ENCODE measurements at places on chromosomes 7 and 10. TPM values are rescaled to one million over a fixed set of nuclear protein-coding genes. Genes with fewer than 3 reads are reported as not detected.
A peak's percentile ranks its signal among the peaks of the same experiment; 100 is the strongest.

Gene PDSS1
- polyA plus RNA-seq = 7.3 TPM

Gene GDF10
- polyA plus RNA-seq = not detected

Gene KNDC1
- polyA plus RNA-seq = 0.44 TPM

DNA sequence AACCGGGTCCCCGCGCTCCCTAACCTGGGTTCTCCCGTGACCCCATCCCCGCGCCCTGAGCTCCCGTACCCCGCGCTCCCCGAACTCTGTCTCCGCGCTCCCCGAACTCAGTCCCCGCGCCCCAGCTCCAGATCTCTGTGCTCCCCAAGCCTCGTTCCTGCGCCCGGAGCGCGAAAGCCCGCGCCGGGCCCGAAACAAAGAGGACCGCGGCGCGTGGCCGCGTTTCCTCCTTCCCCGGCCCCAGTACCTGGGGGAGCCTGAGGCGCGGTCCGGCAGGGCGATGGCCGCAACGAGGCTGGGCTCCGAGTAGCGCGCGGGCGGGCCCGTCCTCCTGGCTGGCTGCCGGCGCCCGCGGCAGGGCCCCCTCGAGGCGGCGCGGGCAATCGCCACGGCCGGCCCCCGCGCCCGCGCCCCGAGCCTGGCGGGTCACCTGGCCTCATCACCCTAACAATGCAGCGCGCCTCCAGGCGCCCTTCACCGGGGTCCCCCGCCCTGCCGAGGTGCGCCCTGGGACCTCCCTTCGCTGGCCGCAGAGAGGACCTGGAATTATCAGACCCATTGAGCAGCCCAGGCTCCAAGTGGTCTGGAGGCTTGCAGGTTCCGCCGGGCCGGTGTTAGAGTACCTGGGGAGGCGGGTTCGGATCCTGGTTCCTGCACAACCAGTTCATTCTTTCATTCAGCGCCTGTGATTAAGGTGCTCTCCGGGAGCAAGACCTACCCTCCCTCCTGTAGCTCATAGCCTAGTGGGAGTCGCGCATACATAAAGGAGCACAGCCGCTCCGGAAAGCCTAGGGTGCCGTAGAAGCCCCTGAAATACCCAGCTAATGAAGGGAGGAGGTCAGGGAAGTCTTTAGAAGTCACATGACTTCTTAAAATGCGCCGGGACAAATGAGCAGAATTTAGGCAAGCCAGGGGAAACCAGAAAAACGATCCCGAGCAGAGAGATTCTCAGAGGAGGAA lies at the start of gene TNS3:
Gene TNS3 (minus strand): TSS at position 308 of the 960 bp plus-strand sequence. CDS start 142,475 bp downstream, outside the sequence.
- H3K27ac ChIP-seq = no peak within 1 kb of the TSS
- H3K27me3 ChIP-seq = no peaks in the 10 kb centered on the region
- peak within 1 kb of the TSS; percentile 86 for H3K4me3 ChIP-seq
- DNase-seq = peak; percentile 74
- no peaks in the 10 kb centered on the region for H3K36me3 ChIP-seq

DNA sequence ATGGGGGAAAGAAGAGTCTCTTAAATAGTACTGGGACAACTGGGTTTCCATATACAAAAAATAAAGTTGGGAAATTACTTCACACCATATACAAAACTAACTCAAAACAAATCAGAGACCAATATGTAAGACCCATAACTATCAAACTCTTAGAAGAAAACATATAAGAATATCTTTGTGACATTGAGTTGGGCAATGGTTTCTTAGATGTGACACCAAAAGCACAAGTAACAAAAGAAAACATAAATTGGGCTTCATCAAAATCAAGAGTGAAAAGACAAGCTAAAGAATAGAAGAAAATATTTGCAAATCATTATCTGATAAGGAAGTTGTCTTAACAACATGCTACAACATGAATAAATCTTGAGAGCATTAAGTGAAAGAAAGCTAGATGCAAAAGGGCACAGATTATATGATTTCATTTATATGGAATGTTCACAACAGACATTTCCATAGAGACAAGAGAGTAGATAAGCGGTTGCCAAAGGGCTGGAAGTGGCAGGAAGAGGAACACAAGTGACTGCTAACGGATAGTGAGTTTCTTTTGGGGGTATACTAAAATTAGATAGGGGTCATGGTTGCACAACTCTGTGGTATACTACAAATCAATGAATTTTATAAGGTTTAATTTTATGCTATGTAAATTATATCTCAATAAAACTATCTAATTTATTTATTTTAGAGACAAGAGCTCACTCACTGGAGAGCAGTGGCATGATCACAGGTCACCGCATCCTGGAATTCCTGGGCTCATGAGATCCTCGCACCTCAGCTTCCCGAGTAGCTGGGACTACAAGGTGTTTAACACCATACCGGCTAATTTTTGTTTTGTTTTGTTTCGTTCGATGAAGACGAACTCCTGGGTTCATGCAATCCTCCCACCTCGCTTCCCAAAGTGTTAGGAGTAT lies 35.4 kb downstream of the JMJD1C start:
- no peaks in the 10 kb centered on the region for H3K27me3 ChIP-seq
- H3K36me3 ChIP-seq = no peaks in the 10 kb centered on the region
- DNase-seq = peak; percentile 78
- peak overlapping the region; percentile 21 for H3K4me3 ChIP-seq
- H3K4me1 ChIP-seq = peaks cover 47% of the 10 kb centered on the region
- H3K27ac ChIP-seq = peak overlapping the region; percentile 81

GRCh38 chr10:130338636-130339024 lies 202.4 kb downstream of the GLRX3 start:
- H3K27ac ChIP-seq = no peak overlapping the region
- no peaks in the 10 kb centered on the region for H3K4me1 ChIP-seq
- H3K4me3 ChIP-seq = no peak overlapping the region
- H3K36me3 ChIP-seq = no peaks in the 10 kb centered on the region

GRCh38 chr7:15130666-15131541 lies 228.4 kb upstream of the DGKB start:
- peak; percentile 70 for DNase-seq
- peaks cover 18% of the 10 kb centered on the region for H3K4me1 ChIP-seq
- no peak overlapping the region for H3K27ac ChIP-seq
- H3K27me3 ChIP-seq = no peaks in the 10 kb centered on the region

- peak overlapping the region; percentile 72 for H3K27ac ChIP-seq
- H3K27me3 ChIP-seq = no peaks in the 10 kb centered on the region
- H3K4me1 ChIP-seq = peaks cover 16% of the 10 kb centered on the region
- DNase-seq = peak; percentile 68
- H3K36me3 ChIP-seq = no peaks in the 10 kb centered on the region
Measured at GRCh38 chr10:67790534-67791408, 47.2 kb downstream of the DNAJC12 start.

DNA sequence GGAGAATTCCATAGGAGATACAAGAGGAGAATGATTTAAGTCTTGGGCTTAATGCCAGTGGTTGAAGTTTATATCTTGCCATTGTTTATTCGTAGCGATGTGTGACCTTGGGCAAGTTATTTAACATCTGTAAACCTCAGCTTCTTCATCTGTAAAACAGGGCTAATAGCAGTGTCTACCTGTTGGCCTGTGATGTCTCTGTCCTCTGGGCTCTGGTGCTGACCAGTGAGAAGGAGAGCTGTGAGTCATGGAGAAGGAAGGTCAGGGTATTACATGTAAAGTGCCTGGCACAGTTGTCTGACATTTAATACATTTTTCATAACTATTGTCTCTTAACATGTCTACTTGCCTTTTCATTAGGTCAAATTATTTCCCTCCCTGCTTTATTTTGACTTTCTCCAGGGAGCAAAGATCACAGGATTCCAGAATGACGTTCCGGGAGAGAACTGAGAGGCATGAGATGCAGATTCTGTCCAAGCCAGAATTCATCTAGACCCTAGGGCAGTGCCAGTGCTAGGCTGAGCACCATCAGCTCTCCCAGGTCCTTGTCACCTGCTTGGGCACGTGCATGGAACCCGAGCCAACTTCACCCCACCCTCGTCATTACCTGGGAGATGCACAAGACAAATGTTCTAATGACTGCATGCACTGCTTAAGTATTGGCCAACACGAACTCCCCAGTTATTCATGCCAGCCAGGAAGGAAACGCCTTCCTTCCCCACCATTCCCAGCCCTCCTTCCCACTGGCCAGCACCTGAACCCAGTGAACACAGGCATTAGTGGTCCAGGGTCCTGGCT lies 187.9 kb downstream of the DPY19L1 start:
- peak; percentile 13 for DNase-seq
- H3K36me3 ChIP-seq = no peaks in the 10 kb centered on the region
- peaks cover 11% of the 10 kb centered on the region for H3K4me1 ChIP-seq
- H3K4me3 ChIP-seq = no peak overlapping the region
- no peak overlapping the region for H3K27ac ChIP-seq
- 0 out of 2 replicates have a peak, but pooled peaks cover 3% of the 10 kb centered on the region for H3K27me3 ChIP-seq

GRCh38 chr10:120601999-120602398 lies 145.0 kb downstream of the PLPP4 start:
- no peak overlapping the region for H3K27ac ChIP-seq
- no peaks in the 10 kb centered on the region for H3K36me3 ChIP-seq
- no peak overlapping the region for H3K4me3 ChIP-seq
- H3K27me3 ChIP-seq = no peaks in the 10 kb centered on the region
- DNase-seq = no peak

DNA sequence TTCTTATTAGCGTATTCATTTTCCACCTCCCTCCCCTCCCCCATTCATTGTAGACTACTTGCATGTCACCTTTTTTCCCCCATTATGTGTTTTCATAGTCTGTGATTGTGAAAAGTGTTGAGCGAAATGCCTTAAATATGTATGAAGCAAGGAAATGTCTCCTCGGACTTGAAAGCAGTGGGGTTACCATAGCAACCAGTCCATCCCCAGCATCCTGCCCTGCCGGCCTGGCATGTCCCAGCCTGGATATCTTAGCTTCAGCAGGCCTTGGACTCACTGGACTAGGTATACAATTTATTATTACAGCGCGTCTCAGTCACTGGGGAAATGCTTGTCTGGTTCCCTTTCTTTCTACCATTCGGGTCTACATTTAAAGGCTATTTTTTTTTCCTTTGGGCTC lies 283.6 kb downstream of the BICC1 start:
- no peak overlapping the region for H3K4me3 ChIP-seq
- peaks cover 35% of the 10 kb centered on the region for H3K36me3 ChIP-seq
- H3K4me1 ChIP-seq = peaks cover 31% of the 10 kb centered on the region
- peak overlapping the region; percentile 62 for H3K27ac ChIP-seq
